ENCODE measurements at places on chromosomes 13 and 19.

GRCh38 chr19:46357846-46358583, 11.1 kb downstream of the PPP5C start:
- DNase-seq = no peak

DNA sequence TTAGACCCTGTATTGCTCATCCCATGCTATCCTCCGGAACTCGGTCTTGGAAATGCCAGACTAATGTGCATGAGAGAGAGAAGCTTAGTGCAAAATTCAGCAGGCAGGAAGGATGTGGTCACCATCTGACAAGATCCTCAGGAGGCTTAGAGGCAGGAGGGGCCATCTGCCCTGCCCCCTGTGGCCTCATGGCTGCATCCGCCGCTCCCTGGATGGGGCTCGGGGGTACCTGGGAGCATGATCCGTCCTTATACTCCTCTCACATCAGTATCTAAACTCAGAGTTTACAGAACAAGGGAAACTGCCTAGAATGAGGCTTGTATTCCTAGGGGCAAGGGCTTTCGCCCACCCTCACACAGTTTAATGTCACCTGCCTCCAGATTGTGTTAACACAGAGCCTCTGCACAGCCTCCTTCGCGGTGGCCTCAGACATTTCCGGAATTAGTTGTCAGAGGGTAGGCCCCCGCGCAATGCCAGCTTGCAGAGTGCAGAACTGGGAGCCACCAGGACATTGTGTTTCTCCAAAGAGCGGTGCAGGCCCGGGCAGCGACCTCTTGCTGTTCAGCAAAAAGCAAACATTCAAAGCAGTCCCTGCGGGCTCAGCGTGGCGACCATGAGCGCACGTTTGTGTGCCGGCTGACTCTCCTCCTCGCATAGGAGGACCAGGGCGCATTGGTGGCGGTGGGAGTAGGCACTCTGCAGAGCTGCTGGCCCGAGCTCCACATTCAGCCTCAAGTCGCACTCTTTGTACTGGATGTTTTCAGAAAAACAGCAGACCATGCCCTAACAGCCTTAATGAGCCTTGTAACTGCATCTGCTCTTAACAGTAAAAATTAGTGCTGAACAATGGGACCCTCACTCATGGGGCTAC, 39.1 kb downstream of the GPR12 start:
- DNase-seq = peak; percentile 10

DNA sequence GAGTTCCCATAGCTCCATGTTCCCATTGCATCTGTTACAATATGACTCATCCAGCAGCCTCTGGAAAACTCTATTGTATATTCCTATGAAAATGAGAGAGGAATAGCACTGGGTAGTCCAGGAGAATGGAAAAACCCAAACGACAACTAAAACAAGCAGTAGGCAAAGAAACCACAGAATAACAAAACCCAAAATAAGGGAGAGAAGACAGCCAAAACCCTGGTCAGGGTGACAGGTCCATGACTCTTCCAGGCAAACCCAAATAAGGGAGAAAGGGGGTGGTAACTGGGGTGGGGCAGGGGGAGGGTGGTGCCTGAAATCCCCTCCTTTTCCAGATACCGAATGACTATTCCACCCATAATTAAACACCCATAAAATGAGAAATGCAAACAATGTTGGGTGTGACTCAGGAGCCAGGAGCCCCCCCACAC, 4.0 kb upstream of the ZNF8 start:
- peak; percentile 64 for DNase-seq

DNA sequence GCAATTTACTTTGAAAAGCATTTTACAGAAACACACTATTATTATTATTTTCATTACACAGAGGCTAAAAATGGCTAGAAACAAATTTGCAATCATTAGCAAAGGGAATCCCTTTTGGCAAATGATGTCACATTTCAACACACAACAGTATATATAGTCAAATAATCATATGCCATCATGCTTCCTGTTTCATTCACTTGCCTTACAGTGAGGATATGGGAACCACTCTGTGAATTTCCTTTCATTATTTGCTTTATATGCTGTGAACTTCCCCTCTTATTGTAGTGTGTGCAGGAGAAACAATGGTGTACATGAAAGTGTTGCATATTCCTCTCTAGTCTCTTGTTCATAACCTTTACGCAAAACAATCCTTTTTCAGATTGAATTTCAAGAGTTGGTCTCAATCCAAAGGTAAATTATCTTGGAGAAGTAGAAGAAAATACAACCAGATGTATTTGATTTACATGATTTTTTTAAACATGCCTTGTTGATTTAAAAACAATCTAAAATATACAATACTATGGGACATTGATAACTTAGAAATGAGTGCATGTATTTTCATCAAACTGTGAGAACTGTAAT, 657.3 kb downstream of the EFNB2 start:
- no peak for DNase-seq

GRCh38 chr13:110551284-110551683, 10.2 kb downstream of the RAB20 start:
- DNase-seq = no peak

DNA sequence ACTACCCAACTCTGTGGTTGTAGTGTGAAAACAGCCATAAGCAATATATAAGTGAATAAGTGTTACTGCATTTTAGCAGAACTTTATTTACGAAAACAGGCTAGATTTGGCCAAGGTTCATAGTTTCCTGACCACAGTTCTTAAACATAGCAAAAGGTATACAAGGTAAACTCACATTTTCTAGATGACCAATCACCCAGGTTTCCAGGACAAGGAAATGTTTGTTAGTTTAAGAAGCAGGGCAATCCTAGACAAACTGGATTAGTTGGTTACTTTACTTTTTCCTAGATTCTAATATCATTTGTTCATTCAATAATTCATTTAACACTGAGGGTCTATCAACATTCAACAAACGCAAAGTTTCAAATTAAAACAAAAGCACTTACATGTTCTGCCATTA, 201.7 kb downstream of the SPRY2 start:
- DNase-seq = no peak

GRCh38 chr13:36819739-36820090, 693 bp downstream of the RFXAP start:
- DNase-seq = peak; percentile 26

DNA sequence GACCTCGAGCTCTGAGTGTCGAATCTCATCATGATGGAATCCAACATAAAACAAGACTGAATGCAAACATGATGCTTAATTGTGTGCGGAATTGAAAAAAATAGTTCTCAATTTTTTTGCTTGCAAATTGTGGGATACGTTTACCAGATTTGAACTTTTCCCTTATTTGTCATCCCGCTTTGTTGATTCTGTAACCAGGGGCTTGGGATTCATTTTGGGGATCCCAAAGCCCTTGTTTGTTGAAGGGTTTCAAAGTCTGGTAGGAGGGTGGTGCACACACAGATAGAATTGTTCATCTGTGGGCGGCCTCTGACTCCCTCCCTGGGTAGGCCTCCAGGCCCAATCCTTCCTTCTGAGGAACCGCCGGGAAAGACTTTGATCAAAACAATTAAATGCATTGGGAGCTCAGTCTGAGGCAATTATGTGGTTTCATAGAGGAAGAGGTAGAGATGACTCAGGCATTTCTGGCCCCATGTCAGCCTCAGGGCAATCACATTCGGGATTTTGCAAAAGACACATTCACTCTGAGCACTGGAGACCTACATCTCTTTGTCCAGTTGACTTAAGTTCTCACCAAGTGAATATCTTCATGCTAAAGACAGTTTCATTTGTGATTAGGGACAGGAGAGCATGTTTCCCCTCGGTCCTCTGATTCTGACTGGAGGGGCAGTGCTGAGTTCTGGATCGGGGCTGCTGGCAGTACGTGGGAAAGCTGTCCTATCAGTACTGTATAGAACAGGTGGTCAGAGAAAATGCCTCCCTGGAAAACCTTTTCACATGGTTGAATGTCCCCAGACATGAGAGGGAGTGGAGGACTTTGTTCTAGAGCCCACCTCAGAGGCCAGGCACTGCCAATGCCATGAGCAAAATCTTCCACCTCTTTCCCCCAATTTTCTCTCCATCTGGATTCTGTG, 27.8 kb upstream of the IGFL4 start:
- DNase-seq = peak; percentile 94

Measured in astrocyte of the spinal cord (primary cell).